NCI-H1694 treated with DMSO at 0.1 percent for 48 hours (cell line): ENCODE measurements at places on chromosomes 11 and 22.

GRCh38 chr11:67999201-67999629, 4.7 kb downstream of the UNC93B1 start:
- DNase-seq = no peak

GRCh38 chr22:19525116-19525660, 978 bp upstream of the CLDN5 start:
- no peak for DNase-seq

DNA sequence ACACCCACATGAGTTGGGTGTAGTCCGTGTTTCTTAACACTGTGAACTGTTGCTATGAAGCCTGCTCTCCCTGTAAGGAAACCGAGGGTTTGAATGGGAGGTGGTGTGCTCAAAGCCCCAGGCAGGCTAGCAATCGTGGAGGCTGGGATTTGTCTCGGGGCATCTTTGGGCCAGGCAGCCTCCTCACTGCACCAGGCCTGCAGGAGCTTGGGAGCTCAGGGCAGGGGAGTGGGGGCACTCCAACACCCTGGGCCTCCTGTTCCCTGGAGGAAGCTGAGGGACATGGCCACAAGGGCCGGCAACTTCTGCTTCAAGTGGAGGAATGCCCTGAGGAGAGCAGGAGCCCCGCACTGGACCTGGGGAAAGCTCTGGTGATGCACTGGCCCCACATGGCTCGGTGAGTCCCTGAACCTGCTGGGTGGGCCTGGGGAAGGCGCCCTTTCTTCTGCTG, 164.7 kb upstream of the B3GAT1 start:
- no peak for DNase-seq

GRCh38 chr22:29795663-29796062, 28.5 kb downstream of the UQCR10 start:
- DNase-seq = no peak

DNA sequence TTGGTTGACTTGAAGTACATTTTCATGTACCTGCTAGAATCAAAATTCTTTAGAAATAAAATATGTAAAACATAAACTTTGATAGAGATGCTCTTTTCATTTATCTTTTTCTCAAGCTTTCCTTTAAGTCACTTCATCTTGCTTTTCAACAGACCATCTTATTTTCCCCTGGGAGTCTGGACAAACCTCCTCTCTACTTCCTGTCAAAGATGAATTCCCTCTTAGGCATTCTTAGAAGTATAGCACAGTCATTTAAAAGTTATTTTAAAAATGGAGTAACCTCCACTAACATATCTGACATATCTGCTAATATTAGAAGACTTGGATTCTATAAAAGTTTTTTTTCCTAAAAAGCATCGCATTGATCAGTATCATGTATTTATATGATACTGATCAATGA, 84.8 kb upstream of the PAX6 start:
- no peak for DNase-seq
